Mammary epithelial cell (primary cell): ENCODE measurements at places on chromosomes 6 and 20.

DNA sequence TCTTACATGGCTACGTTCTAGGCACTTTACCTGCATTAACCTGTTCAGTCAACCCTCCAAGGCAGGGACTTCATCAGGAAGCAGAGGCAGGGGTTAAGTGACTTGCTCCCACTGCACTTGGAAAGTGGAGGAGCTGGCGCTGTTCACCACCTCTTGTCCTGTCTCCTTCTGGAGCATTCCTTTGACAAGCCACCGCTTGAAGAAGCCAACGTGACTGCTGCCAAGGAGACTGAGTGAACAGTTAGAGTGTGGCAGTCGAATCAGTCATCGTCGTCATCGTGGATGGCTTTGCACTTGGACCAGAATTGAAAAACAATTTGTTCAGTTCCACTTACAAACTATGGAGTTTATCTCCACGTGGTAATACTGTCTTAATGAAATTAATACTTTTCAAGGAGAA, 60.9 kb downstream of the TULP4 start:
- DNase-seq, result peak; percentile 78

- DNase-seq, result peak; percentile 80
Observed at GRCh38 chr6:27553123-27553904, 80.4 kb upstream of the ZNF184 start.

DNA sequence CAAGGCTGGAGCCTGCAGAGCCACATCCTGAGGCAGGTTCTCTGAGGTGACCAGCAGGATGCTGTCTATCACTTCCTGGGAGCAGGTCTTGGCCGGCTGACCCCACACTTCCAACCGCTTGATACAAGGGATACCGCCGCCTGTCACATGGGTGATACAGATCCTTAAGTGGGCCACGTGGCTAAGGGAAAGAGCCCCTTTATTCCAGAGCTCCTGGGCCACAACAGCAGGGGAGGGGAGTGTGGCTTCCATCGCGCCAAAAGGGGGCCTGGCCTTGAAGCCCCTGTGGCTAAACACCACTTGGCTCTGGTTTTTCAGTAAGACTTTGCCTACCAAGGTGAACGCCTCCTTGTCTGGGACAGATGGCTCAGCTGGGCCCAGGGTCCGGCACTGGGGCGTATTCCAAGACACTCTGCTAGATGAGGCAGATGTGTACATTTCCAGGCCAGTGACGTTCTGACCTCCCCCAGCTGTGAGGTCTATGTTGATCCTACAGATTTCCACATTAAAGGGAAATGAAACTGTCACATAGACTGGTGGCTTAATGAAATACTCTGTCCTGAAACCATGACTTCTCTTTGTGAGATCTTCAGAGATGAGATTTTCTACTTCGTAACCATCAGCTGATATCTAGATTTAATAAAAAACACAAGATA, 37.6 kb upstream of the AVP start:
- DNase-seq, result no peak

GRCh38 chr6:111381123-111381522, 101.9 kb downstream of the REV3L start:
- DNase-seq, result no peak

DNA sequence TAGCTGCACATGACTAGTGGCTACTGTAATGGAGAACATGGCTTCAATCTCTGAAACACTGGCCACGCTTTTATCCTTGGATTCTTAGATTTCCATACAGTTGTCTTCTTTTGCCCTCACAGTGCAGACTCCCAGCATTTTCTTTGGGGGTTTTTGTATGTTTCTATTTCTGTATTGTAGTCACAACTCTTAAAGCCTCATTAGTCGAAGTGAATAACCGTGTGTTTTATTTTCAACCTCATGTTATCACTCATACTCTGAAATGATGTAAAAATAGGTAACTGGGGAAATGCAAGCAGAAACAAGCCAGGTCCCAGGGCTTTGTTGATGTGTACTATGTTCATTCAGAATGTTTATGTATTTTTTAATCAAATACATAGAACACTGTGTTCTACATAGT, 162.9 kb downstream of the JARID2 start:
- DNase-seq, result no peak

DNA sequence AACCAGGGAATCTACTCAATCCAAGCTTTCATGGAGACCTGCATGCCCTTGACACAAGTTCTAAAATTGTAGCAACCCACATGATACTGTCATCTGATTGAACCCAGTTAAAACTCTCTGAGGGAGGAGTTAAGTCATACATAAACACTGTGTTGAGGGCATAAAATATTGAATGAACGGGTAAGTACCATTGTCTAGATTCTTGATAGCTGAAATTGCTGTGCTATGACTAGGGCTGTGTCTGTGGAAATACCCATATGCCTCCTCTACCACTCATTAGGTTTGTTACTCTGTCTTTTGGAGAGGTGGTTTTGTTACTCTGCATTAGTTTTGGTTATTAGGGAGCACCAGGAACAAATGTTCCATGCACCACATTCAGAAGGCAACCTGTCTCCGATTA, 7.6 kb downstream of the ENPP4 start:
- DNase-seq, result no peak

- no peak for DNase-seq
Observed at GRCh38 chr6:113089056-113089455, 741.9 kb downstream of the RFPL4B start.

DNA sequence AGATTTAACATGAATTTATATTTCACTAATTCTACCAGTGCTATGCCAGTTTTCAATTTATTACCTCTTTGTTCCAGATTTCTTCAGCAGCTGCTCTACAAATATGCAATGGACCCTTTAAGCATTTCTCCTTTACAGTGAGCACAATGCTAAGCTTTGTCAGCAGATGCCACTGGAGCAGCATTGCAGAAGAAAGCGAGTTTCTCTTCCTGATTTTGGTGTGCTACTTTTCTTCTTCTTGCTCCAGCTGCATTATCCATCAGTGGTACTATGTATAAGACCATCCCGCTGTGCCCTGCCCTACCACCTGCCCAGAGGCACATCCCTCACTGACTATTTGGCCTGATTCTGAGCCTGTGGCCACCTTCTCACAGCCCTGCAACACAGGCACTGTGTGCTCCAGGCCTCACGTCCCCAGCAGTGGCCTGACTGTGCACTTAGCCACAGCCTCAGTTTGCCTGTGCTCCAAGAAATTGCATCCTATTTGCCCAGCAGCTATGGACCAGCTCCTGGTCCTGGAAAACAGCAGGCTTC, 84.1 kb downstream of the TNFAIP3 start:
- DNase-seq, result no peak

- no peak for DNase-seq
Observed at GRCh38 chr6:137472641-137473137, 21.5 kb downstream of the OLIG3 start.

DNA sequence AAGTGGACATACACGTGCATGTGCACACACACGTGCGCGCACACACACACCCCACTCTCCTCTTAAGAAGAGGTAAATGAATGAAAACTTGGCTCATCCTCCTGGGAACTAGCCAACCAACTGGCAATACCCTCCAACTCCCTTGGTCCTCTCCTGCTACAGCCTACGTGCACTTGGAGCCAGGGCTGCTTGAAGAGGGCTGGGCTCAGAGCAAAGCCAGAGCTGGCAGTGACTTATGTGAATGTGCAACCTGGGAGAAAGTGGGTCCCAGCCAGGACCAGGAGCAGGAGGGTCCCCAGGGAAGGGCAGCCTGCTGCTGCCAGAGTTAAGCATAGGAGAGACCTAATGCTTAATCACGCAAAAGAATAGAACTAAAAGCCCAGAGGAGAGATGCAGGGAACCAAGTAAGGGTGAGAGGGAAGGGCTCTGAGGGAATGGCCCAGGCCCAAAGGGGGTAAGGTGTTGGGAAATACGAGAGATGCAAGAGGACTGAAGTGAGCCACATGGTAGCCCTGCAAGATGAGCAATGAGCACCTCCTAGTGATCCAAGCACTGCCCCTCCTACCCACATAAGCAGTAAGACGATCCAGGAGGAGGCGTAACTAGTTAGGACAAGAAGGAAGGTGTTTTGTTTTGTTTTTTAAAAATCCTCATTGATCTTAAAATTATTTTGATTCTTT, 24.7 kb downstream of the TRAF3IP2 start:
- no peak for DNase-seq

- no peak for DNase-seq
Observed at GRCh38 chr6:138592749-138593123, 93.4 kb upstream of the NHSL1 start.

DNA sequence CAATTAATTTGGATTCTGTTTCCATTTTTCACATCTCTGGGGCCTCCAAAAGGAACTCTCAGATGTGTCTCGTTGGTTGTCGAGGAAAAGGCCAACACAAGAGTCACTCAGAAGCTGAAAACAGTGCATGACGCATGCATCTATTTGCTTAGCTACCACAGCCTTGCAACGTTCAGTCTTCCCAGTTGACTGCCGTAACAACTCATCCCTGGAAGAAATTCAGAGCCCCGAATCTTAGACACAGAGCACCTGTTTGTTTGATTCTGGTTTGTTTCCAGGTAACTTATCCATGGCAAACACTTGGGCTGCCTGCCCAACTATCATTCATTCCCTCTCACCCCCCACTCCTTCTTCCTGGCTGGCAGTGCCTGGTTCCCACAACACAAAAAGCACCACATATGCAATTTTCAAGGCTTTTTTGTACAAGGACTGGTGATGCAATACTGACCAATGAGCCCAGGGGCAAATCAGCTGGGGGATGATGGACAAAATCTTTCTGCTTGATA, 60.5 kb downstream of the ZMYND8 start:
- peak; percentile 24 for DNase-seq

- DNase-seq, result no peak
Observed at GRCh38 chr20:58788896-58789544, 61.7 kb downstream of the GNAS-AS1 start.

- DNase-seq, result no peak
Observed at GRCh38 chr6:40937491-40937890, 101.5 kb downstream of the UNC5CL start.

GRCh38 chr20:18837718-18838117, 24.1 kb downstream of the SCP2D1 start:
- no peak for DNase-seq

- DNase-seq, result no peak
Observed at GRCh38 chr20:35772563-35773058, 796 bp downstream of the PHF20 start.

- DNase-seq, result no peak
Observed at GRCh38 chr6:80174900-80175572, 68.6 kb downstream of the BCKDHB start.

- no peak for DNase-seq
Observed at GRCh38 chr6:157684620-157685299, 138.3 kb upstream of the SNX9 start.

GRCh38 chr20:63005365-63005861, 1.4 kb downstream of the BHLHE23 start:
- DNase-seq, result no peak

DNA sequence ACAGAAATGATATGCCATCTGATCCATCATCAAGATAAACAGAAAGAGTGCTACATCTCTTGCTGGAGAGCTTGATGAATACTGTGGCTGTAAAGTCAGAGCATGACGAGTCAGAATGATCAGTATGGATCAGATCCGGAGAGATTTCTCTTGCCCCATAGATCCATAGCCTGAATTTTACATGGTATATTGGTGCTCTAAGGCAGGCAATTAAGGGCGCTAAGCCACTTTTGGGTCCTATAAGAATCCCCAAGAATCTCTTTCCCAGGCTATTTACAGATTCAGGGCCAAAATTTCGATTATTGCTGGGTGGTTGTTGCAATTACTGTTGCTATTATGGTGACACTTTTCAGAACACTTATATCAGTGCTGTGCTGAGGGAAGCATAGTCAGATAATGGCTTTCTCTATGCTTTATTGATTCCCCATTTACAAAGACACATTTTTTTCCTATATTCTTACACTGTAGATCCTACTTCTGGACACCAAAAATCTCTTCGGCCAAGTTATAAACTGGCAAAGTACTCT, 94.4 kb downstream of the ADGRB3 start:
- no peak for DNase-seq

- no peak for DNase-seq
Observed at GRCh38 chr6:31113861-31114540, 599 bp upstream of the PSORS1C1 start.

DNA sequence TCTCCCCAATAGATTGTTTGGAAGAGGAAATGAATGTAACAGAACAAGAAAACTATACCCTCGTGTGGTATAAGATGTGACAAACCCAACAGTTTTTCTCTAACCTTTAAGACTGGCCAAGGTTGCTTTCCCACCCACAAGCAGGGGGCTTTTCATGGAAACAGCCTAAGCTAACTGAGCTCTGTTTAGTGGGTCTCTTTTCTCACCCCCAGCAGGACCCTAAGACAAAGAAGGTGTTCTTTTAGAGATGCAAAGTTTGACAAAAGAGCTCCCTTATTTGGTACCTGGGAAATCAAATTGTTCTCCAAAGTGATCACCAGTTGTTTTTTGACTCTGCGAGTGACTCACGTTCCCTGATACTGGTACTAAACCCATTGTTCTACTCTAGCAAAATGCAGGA, 59.1 kb downstream of the MBOAT1 start:
- DNase-seq, result no peak
